ENCODE measurements at places on chromosomes 2 and 18.

DNA sequence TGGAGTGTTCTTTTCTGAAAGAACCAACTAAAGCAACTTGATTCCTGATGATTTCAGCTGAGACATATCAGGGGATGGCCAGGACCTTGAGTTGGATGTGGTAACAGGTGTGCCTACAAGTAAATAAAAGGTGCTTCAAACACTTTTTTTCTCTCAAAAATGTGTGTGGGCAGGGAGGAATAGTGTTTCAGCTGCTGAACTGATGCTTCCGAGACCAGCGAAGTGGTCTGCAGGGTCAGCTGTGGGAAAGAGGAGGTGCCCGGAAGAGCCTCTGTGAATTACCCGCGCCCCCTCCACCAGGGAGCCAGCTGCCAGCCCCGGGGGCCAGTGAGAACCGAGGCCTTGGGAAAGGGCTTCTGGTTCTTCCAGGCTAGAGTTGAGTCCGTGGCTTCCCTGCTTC, 249.3 kb downstream of the GBX2 start:
- DNase-seq, result no peak

DNA sequence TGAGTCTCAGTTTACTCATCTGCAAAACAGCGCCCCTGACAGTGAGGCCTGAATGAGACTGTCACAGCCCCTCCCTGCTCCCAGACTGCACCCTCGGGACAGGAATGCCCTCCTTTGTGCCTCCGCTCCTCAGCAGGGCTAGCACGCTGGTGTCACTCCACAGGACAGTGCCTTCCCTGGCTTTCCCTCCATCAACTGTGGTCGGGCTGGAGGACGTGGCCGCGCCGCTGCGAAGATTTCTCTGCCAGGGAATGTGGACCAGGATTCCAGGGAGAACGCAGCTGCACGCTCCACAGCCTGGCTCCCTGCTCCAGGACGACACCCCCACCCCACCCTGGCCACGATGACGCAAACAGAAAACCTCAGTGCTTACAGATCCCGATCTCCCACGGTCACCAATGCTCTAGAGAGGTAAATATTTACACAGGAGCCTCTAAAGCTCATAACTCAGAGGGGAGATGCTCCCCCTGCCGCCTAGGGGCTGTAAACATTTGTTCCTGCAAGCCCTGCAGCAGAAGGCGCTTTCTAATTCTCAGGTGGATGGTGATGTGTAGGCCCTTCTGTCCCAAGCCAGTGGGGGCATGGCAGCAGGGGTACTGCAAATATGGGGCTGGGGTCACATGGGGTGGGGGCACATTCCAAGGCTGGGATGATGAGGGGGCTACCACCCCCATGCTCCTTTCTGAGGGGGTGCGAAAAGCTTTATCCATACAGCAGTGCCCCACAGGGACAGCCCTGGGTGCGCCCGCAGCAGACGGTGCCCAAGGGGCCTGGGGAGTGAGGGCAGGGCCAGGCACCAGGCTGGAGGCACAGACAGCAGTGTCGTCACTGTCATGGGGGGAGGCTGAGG, 12.4 kb downstream of the HS6ST1 start:
- DNase-seq, result no peak

- DNase-seq, result no peak
Measured at GRCh38 chr2:210046851-210047500, 44.5 kb downstream of the RPE start.

DNA sequence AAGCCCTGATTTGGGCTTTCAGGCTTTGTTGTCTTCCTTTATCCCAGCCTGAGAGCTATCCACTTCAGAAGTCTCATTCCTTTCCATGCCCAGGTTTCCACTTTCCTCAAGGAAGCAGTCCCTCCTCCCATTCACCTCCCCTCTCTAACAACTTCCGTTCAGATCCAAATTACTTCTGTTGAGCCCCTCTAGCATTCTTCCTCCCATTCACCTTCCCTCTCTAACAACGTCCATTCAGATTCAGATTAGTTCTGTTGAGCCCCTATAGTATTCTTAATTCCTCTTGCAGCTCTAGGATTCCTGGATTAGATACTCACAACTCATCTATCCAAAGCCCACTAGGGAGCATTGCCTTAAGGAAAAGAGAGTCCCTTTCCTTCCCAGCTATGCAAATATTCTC, 216.8 kb downstream of the RAD51AP2 start:
- no peak for DNase-seq

- no peak for DNase-seq
Measured at GRCh38 chr2:37907501-37908225, 17.4 kb upstream of the RMDN2 start.

DNA sequence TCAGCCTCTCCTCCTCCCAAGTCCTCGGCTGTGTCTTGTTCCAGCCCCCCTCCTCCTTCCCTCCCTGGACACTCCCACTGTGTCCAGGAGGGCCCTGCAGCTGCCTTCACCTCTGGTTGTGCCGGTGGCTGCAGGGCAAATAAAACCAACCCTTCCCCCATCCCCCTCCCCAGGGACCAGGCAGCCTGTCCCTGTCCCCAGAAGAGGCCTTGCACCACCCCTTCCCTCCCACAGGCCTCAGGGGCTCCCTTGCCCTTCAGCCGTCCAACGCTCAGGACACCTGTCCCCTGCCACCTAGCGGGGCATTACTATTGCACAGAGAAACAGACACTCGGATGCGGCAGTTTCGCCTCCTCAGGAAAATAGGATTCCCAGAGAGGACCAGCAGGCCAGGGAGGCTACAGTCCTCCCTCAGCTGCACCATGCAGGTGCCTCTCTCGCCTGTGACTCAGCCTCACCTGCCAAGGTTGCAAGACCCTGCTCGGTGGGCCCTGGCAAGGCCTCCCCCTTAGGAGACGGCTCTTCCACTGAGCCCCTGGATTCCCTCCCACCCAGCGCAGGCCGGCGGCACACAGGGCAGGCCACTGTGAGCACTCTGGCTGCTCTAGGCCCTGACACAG, 5.5 kb upstream of the GPC1 start:
- DNase-seq, result no peak

GRCh38 chr2:25165992-25166875, 2.1 kb downstream of the POMC start:
- DNase-seq, result peak; percentile 37

DNA sequence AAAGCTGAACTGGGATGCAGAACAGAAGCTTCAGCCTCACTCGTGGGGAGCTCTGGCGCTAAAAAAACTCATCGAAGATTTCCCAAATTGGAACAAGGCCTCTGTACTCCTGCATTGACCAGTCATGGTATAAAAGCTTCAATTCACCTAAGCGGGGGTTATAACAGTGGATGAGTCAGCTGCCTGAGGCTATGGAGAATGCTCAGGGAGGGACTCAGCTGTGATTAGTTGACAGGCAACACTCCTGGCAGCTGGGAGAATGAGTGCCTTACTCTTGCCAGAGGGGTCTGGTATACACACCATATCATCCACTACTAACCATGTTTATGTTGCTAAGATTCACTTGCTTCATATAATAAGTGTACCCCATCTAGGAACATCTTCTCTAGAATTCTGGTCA, 350.6 kb upstream of the VRK2 start:
- no peak for DNase-seq

DNA sequence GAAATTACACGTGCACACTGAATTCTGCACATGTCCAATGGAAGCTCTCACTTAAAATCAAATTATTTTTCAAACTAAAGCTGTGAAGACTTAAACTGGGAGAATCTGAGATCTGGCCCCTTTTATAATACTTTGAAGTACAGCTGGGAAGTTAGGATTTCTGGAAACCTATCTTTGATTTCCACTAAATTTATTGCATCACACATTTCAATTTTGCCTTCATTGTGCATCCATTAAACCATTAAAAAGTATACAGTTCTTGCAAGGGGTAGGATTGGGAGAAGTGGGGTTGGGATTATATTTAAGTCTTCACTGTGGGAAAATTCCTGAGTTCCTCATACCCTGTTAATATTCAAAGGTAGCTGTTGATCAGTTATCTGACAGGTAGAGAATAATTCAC, 1229.6 kb upstream of the ZEB2 start:
- DNase-seq, result no peak

GRCh38 chr2:241051578-241052487, 50.3 kb downstream of the MTERF4 start:
- no peak for DNase-seq

GRCh38 chr2:33033606-33034081, 86.9 kb downstream of the LTBP1 start:
- DNase-seq, result no peak

DNA sequence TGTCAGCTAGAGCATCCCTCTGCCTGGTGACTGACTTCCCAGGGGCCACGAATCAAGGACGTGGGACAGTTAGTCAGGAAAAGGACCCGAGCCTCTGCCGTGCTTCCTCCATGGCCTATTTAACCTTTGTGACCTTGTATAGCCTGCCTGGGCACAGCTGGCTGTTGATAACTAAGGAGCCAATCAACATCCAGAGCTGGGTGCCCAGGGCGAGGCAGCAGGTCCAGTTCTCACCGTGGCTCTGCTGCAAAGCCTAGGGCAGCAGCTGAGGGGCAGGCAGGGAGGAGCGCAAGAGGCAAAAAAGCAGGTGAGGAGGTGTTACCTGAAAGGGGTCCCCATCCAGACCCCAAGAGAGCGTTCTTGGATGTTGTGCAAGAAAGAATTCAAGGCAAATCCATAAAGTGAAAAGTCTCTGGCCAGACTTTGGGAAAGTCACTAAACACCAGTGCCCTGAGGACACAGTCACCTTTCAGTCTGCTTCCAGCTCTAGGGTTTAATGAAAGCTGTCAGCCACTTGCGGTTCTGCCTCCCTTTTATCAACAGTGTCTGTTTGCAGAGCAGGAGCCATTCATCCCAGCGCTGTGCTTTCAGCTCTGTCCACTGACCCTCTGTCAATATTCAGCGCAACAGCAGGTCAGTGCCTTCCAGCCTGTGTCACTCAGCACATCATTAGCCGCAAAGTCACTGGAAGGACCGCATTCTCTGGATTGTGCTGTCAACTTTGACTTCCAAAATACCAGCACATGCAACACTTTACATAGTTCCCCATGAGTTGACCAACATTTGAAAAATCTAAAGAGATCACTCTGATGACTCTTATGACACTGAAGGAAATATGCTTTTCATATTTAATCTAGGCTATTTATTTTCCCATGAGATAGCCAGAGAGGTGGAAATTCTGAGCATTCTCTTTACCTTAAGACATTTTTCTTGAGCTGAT, 38.6 kb upstream of the ASAP2 start:
- DNase-seq, result no peak

DNA sequence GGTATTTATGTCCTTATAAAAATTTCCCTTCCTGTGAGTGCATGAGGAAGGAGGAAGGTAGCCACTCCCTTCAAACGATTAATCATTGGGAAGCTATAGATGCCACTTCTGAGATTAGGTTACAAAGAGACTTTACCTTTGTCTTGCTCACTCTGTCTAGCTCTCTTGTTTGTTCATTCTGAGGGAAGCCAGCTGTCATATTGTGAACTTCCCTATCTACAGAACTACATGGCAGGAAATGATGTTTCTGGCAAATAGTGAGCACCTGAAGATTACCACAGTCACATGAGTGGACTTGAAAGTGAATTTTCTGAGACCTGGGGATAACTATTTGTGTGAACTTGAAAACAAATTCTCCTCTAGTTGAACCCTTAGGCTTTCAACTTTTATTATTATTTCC, 776.8 kb downstream of the CCDC85A start:
- no peak for DNase-seq

DNA sequence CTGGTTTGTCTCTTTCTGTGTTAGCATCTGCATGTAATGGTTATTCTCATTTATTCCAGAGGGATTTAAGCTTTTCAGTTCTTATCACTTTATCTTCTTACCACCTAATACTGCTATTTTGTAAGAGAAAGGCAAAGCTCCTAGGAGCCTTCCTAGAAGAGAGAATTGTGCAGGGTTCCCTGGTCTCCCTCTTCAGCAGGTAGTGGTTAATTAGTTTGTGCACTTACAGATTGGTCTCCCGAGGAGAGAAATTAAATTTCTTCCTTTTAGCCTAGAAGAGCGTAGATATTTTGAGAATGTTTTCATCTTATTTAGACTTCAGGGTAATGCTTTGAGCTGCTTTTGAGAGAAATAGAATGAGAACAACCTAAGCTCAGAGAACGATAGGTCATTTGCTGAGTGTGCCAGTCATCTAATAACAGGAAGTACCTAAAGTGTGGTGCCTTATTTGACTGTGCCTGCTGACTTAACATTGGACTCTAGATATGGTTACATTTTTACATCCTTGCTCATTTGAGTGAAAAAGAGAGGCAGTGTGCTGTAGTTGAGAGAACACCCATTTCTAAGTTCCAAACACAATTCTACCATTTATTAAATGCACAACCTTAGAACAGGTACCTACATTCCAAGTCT, 651.4 kb downstream of the STK39 start:
- no peak for DNase-seq

DNA sequence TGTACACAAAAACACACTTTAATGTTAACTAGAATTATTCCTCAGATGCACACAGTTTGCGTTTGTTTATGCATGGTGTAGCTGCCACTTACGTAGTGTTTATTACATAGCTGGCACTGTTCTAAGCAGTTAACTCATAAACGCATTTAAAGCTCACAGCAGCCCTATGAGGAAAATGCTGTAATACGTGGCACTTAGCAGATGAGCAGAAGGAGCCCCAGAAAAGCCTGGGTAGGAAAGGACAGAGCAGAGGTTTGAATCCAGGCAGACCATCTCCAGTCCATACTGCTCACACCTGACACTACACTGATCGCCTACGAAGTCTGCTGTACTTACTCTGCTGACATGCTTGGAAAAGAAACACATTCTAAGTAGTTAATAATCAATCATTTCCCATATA, 66.6 kb downstream of the BCL2 start:
- no peak for DNase-seq

- DNase-seq, result no peak
Measured at GRCh38 chr2:50885948-50886347, 146.0 kb downstream of the NRXN1 start.

DNA sequence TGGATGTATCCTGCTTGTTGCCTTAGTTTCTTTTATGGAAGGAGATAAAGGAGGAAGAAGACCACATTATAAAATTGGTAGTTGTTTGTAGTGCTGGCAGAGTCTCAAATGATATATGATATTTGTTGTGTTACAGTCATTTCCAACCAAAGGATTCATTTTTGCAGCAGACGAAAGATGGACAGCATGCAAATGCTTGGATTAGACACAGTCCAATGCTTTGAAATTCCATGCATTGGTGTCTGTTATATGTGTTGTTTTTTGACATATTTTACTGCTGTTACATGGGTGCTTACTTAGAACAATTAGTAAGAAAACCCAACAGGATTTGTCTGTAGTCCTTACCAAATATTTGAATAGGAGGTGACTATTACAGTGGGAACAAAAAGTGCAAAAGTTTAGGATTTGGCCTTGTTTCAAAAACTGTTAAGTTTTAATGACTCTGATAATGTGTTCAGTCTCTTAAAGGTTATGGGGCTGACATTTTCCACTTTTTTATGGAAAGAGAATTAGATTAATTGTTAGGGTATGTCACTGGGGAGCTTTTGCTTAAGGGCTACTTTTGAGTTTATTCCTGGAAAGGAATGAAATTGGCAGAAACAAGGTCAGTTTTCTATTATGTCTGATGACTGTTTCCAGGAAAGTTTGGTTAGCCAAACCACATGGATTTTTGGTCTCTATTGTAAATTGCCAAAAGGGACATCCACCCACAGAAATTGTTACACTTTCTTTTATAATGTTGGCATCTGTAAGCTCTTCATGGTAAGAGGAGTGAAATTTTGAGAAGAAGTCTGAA, 229.4 kb upstream of the MMADHC start:
- no peak for DNase-seq

GRCh38 chr2:42881732-42882131, 89.3 kb upstream of the HAAO start:
- DNase-seq, result no peak

Data from stimulated activated CD4-positive, alpha-beta T cell treated with anti-CD3 and anti-CD28 coated beads, Interleukin-4, amount 100 ng/mL, for 1 hour (primary cell).